ENCODE measurements at places on chromosomes 12 and 14.

DNA sequence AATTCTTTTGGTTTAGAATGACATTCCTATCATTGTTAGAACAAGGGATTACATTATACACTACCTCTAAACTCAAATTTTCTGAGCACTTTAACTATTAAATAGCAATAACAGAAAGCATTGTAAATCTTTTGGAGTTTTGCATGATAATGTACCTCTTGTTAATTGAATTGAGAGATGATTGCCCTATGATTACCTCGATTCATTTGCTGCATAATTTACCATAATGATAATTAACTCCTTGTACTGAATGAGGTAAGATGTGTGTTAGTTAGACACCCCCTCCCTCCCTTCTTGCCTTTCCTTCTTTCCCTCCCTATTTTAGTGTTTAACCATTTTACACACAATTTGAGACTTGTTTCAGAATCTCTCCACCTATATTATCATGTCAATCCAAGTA, 469.2 kb downstream of the DIO2 start:
- no peak for DNase-seq

- DNase-seq = no peak
Observed at GRCh38 chr14:65927931-65928356, 515.4 kb downstream of the FUT8 start.

DNA sequence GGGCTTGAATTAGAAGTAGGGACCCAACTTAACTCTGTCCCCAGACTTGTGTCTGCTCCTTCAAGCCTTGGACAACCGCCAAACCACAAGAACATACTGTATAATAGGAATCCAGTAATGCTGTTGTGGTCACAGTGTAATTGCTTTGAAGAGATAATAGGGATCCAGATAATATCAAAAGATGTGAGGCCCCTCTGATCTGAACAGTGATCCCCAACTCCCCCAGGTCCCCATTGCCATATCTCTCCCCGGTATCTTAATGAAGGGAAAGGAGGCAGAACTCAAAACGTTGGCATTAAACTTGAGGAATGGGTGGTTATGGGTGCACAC, 8.5 kb upstream of the PLEKHH1 start:
- no peak for DNase-seq

DNA sequence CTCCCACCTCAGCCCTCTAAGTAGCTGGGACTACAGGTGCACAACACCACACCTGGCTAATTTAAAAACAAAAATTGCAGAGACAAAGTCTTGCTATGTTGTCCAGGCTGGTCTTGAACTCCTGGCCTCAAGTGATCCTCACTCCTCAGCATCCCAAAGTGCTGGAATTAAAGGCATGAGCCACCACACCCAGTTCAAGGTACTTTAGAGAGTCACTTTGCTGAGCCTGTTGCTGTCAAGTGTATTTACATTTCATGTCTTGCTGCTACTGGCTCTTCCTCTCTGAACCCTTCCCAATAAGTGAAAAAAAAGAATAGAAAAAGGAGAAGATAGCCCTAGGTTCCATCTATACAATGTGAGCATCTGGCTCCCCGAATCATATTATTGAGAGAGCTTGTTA, 38.4 kb downstream of the SLCO1A2 start:
- DNase-seq = no peak

GRCh38 chr14:73237219-73237785, at the start of gene PAPLN:
PAPLN (plus strand) TSS chr14:73237506; CDS start chr14:73239779, 2,273 bp downstream.
- peak; percentile 84 for DNase-seq

DNA sequence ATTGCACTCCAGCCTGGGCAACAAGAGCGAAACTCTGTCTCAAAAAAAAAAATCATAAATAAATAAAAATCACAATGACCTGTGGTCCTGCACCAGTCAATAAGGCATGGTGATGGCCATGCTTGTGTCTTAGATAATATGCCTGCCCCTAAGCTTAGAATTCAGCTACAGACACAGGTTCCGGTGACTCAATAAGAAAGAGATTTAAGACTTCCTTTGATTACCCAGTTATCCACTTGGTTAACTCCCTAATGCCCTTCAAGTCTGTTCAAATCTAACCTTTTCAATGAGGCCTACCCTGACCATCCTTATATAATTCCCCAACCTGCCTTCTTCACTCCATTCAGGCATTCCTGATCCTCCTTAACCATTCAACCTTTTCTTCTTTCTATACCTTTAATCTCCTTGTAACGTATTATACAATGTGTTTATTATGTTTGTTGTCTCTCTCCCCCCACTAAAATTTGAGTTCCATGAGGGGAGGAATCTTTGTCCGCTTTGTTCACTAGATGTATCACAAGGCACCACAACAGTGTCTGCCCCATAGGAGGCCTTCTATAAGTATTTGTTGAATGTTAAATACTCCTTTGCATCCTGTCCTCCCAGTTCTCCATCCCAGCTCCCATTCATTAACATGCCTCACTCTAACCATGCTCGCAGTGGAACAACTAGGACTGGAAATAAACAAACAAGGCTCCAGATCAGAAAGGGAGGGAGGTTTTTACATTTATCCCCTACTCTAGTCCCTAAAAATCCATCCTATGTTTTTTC, 8.9 kb downstream of the MAP4K5 start:
- no peak for DNase-seq

GRCh38 chr14:77084985-77085384, 13.1 kb upstream of the CIPC start:
- DNase-seq = no peak

- no peak for DNase-seq
Observed at GRCh38 chr12:78095623-78096022, 264.9 kb downstream of the NAV3 start.

DNA sequence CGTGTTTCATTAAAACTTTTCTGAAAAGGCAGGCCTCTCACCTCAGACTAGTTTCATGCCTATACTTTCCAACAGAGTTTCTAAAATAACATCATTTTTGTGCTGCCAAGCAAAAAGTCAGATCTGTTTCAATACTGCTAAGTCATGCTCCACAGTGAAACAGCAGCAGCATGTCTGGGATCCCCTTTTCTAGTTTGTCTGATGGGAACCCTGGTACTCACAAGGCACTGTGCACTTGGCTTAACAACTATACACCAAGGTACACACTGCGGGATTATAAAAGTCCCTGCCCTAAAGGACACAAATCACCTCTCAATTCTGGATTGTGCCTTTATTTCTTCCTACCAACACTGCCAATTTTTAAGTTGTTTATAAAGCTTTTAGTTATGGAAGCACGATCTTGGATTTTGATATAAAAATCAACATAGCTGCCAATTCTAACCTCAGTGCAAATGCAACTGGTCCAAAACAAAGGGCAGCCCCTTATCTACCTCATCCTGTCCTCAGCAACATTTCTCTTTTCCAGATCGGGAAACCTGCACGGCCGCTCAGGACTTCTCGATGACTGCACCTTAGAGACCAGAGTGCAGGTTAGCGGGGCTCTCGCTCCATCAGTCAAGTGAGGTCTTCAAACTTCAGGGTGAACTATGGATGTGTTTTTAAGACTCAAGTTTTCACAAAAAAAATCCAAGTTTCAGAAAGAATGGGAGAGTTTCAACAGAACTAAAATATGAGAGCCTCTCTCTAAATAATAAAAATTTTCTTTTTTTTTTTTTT, 1.7 kb upstream of the EIF5 start:
- DNase-seq = no peak

DNA sequence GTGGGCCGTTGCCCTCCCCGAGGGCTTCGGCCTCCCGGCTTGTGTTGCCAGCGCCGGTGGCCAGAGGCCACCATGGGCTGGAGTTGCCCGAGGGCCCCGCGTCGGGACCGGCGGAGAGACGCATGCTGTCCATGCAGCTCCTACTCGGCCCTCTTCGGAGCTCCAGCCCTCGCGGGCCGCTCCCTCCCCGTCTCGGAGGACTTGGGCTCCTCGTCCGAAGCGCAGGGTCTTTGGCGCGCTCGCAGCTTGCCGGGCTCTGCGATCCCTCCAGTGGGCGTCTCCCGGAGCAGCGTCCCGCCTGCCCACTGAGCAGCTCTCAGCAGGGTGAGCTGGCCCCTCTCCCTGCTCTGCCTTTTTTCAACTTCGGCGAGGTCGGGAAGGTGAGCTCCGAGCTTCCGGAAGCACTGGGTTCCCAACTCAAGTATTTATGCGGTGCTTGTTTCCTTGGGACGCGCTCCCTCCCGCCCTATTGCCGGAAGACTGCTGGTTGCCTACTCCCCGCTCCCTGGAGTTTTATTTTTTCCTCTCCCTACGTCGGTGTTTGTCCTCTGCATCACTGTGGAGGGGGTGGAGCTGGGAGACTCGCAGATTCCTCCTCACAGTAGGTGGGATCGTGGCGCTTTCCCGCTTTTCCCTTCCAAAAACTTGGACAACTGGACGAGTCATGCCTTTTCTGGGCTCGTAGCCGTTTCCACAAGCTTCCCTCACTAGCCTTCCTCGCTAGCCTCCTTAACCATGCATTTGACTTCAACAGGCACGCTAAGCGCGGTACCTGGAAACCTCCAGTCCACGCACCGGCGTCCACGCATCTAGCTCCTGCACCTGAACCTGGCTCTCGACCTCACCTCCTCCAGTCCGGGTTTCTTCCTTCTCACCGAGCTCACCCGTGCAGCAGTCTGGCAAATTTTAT, at the start of gene AVPR1A:
Gene AVPR1A, minus strand, starts transcription at position 489 of the 910 bp plus-strand sequence. Its CDS starts 365 bp downstream, at position 124.
- peak; percentile 62 for DNase-seq

- DNase-seq = no peak
Observed at GRCh38 chr14:104889375-104889757, 24.3 kb downstream of the CEP170B start.

DNA sequence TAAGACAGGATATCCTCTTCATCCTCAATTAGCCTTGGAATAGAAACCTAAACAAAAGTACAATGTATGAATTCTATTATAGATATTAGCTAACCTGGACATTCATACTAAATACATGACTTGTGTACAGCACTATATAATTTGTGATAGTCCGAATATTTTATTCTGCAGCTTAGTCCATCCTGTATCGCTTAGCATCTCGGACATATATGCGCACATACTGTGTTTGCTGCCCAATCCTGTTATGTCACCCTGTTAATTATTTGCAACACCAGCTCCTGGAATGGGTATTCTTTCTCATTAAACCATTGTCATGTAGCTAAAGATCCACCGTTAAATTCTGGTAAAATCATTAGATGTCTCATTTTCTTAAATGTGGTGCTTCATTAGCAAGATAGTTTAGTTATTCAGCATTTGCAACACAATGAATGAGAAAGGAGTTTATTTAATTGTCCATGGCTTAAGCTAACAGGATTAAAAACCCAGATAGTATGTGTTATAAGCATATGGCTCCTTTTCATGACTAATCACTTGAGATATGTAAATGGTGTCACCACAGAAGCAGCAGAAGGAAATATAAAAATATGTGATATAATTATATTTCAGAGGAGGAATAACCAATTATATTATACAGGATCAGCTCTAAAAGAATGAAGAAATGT, 156.0 kb upstream of the ARHGAP5 start:
- no peak for DNase-seq

DNA sequence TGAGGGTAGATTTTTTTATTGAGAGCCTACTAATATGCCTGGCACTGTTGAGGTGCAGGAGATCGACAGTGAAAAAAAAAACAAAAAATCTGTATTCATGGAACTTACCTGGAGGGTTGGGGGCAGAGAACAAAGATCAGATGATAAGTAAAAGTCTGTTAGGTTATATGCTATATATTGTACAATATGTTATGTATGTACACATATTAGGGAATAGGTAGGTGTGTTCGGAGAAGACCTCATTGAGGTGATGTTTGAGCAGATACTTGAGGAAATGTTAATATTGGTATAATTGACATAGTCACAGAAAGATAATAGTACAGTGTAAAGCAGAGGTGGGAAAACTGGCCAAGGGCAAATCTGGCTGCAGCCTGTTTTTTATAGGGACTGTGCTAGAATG, 5.6 kb downstream of the ARF6 start:
- DNase-seq = no peak

- no peak for DNase-seq
Observed at GRCh38 chr14:35998303-35998702, 172.2 kb downstream of the BRMS1L start.

DNA sequence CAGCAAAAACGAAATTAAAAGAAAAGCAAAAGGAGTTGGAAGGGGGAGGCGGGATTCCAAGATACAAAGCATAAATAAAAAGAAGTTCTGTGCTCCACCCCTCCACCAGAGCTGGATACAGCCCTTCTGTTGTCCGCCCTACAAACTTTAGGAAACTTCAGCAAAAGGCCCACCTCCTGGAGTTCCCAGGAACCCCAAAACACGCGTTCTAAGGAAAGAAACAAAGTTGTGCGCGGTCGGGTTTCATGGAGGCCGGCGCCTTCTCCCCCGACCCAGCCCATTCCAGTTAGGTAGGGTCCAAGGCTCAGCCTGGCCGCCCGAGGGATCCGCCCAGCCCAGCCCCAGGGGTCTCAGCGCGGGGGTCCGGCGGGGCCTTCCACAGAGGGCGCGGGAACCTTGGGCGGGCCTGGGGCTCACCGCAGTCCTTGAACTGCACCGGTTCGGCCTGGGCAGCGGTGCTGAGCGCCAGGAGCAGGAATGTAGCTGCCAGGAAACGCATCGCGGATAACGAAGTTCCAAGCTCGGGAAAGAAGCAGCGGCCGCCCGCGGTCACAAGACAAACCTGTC, at the start of gene NPC2:
Gene NPC2, minus strand, starts transcription at position 530 of the 567 bp plus-strand sequence. Its CDS starts 31 bp downstream, at position 499.
- no peak for DNase-seq

DNA sequence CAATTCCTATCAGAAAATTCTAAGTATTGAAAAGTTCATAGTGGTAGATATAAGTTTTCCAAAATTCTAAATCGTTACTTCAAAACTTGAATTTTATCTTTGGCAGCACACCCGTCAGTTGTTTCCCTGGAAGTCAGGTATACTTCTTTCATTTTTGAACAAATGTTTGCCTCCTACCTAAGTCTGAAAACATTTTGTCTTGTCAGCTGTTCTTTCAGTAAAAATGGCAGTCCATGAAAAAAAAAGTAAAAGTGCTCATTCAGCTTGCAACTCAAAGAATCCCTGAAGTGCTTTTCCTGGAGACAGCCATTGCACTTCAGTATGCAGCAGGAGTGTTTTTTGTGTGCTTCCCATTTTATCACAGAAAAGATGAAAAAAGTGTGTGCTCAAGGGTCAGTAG, 130.1 kb upstream of the NEDD1 start:
- no peak for DNase-seq

GRCh38 chr12:18254081-18254480, 7.2 kb upstream of the PIK3C2G start:
- DNase-seq = no peak

DNA sequence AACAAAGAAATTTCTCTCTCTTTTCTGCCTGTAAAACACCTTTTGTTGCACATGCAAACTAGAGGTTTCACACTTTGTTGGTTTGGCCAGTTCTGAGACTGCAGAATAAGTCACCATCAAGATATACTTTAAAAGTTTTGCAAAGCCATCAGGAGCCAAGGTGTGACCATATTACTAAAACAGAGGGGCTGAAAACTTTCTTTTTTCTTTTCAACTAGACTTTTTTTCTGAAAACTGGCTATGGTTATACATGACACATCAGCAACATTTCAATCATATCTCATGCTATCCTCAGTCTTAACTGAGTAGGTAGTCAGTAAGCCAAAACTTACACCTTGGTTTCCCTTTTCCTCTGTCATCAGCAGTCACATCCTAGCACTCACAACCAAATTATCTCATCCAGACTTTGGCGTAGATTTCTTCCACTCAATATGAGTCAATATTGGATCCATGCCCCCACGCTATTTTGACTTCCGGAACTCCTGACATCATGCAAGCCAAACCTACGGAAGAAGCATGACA, 4.1 kb upstream of the IFNG start:
- no peak for DNase-seq
